Right ventricle myocardium inferior (tissue), 1 donor: ENCODE measurements at places on chromosomes 16 and 17.
A peak's percentile ranks its signal among the peaks of the same experiment; 100 is the strongest.

DNA sequence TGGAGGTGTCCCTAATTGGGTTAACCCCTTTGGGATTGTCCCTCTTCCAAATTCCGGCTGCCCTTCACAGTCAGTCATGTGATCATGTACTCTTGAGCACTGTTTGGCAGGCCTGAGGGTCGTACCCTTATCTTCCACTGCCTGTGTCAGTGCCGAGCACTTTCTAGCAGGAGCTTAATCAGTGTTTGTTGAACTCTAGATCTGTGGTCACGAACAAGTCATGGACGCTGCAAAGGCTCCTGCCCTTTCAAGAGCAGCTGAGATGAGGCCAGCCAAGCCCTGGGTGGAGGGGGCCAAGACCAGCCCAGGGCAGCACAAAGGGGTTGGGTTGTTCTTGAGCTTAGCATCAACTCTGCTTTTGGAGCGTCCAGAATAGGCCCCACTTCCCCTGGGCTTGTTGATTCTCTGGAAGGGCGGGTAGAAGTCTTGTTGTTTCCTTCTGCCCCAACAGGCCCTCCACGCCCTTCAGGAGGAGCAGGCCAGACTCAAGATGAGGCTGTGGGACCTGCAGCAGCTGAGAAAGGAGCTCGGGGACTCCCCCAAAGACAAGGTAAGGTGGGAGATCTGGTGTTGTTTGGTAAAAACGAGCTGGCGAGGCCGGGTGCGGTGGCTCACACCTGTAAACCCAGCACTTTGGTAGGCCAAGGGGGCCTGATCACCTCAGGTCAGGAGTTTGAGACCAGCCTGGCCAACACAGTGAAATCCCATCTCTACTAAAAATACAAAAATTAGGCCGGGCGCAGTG, 5.3 kb downstream of the IFI35 start:
- DNase-seq, result no peak

- no peak for DNase-seq
Observed at GRCh38 chr16:84341528-84342295, 26.6 kb upstream of the ATP2C2 start.

DNA sequence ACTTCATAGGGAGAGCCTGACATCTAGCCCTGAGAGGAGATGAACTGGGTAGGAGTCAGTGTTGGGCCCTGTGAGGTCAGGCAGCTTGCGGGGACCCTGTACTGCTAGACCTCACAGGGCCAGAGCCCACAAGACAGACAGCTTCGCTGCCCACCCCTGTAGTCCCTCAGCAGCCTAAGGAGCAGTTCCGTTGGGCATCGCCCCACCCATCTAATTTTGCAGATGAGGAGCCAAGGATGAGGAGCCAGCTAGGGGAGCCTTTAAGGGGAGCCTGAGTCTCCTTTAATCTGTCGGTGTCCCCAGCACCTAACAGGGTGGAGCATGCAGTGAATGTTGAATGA, 755 bp upstream of the TUFM start:
- DNase-seq, result no peak

- peak; percentile 100 for DNase-seq
Observed at GRCh38 chr16:22190081-22190775, 15.8 kb upstream of the EEF2K start.

DNA sequence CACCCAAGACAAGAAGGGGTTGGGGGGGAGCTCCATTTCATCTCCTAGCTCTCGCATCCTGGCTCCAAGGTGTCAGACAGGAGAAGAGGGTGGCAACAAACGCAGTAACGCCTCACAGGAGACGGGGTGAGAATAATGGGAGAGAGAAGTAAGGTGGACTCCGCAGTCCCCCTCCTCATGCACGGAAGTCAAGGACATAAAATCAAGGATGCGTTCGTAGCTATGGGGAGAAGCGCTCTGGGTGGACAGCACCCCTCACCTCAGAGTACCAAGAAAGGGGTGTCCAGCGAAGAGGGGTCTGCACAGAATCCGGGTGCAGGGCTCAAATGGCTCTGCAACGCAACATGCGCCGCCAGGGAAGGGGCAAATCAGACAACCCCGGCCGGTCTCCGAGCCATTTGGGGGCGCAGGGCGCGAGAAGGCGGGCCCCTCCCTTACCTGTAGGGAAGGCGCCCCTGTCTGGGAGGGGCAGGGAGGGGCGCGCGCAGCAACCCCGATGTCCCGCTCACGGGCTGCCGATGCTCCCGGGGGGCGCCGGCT, 555 bp downstream of the HDAC5 start:
- no peak for DNase-seq

- DNase-seq, result no peak
Observed at GRCh38 chr17:38620551-38621277, 15.0 kb upstream of the SRCIN1 start.

- peak; percentile 90 for DNase-seq
Observed at GRCh38 chr17:79991140-79991923, 44.3 kb downstream of the TBC1D16 start.

GRCh38 chr16:2985462-2985861, 5.2 kb upstream of the PKMYT1 start:
- DNase-seq, result no peak

DNA sequence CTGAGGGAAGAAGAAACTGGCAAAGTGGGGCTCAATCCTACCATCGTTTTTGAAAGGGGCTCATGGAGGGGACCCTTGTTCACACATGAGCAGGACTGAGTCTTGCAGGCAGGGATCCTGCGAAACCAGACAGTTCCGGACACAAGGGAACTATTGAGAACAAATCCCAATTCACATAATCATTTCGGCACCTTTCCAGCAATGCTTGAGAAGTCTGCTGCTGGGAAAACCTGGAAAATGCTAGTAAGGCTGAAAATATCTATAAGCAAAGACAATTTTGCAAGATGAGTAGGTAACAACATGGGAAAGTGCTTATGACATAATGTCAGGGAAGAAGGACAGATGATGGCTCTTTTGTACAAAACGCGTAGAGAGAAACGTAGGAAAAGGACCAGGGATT, 52.1 kb upstream of the BPTF start:
- no peak for DNase-seq

- DNase-seq, result no peak
Observed at GRCh38 chr17:9386401-9386800, 189.2 kb downstream of the STX8 start.

- DNase-seq, result no peak
Observed at GRCh38 chr17:44439168-44439567, 49.7 kb upstream of the ITGA2B start.

GRCh38 chr17:16439303-16439791, 24.0 kb downstream of the TRPV2 start:
- no peak for DNase-seq

GRCh38 chr16:12255919-12256665, 279.6 kb downstream of the SNX29 start:
- no peak for DNase-seq

GRCh38 chr17:76879254-76879653, 11.1 kb downstream of the MGAT5B start:
- DNase-seq, result no peak

GRCh38 chr17:29250666-29251065, 4.0 kb downstream of the CRYBA1 start:
- no peak for DNase-seq

- peak; percentile 83 for DNase-seq
Observed at GRCh38 chr16:19907161-19907992, 22.7 kb upstream of the GPRC5B start.

- DNase-seq, result no peak
Observed at GRCh38 chr17:35390156-35390555, 16.7 kb upstream of the SLFN11 start.

DNA sequence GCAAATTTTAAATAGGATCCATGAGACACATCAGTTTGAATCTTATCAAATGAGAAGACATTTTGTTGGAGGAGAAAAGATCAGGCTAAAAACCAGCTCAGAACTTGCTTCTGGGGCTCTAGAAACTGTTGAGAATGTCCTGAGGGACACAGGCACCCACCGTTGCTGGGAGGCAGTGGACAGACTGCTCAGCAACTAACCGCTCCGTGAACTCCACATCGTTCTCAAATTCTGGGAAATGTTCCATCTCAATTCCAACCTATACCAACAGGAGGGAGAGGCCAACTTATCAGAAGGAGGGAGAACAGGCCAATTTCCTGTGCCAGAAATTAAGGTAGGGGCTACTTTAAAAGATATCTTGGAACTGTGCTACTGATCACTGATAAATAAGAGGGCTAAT, 8.3 kb downstream of the TAT start:
- no peak for DNase-seq

DNA sequence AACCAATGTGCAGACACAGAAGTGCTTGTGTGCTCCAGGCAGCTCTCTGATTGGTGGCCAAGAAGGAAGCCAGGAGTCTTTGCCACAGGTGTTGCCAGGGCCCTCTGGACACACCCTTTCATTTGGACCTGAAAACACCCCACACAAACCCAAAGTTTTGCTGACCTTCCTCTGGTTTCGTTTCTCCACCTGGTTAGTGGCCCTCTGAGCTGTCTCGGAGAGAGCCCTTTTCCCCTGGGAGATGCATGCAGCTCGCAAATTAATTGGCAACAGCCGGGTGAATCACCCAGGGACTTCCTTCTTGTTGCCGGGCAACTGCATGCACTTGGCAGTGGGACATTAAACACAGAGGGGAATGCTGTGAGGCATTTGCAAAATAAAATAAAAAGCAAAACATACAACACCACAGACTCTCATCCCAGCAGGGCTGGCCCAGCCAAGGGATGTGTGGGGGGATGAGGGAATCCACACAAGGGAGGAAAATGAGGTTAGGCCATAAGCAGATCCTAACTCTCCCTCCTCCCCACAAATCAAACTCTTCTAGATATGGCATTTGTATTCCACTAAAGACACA, 286.6 kb downstream of the SOX9 start:
- no peak for DNase-seq

DNA sequence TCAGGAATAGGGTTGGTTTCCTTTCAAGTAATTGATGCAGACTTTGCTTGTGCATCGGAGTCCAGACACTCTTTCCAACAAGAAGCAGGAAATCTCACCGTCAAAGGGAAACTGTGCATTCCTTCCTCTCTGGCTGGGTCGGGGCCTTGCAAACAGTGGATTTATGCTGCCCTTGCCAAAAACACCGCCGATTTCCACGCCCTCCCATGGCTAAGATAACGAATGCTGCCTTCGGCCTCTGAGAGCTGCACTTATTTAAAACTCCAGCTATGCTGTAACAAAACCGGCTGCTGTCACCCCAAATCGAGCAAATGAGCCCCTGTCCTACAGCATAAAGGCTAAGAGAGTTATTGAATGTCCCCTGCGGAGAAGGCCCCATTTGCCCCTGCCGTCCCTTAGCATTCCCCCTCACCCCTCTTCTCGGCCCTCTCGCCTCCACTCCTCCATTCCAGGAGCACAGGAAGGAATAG, 275.5 kb upstream of the IRX5 start:
- no peak for DNase-seq

DNA sequence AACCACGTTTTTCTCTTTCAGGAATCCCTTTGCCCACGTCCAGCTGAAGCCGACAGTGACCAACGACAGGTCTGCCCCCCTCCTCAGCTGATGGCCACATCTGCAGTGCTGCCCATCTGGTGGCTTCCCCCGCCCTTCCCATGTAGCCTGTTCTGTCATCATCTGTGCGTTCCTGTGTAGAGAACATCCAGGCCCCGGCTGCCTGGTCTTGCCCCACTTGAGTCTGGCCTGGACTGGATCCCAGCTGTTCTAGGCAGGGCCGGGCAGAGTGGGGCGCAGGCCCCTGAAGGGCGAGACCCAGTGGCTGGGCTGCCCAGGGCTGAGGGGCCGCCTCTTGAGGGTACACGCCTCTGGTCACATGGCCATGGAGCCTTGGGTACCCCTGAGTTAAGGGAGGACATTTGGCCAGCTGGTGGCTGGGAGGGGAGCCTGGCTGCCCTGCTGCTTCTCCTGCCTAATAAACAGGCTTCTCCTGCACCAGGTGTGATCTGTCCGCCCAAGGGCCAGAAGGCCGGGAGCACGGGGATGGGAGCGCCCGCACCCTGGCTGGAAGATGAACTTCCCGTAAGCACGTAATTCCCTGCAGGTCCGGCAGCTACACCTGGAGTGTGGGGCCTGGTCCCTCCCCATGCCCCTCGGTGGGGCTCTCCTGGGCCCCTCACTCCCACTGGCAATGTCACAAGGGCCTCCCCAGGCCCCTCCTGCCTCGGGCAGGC, 49.4 kb upstream of the PVALEF start:
- no peak for DNase-seq

- no peak for DNase-seq
Observed at GRCh38 chr17:20929334-20929733, 113.5 kb downstream of the USP22 start.

- no peak for DNase-seq
Observed at GRCh38 chr16:11308493-11309283, 27.6 kb upstream of the PRM1 start.

DNA sequence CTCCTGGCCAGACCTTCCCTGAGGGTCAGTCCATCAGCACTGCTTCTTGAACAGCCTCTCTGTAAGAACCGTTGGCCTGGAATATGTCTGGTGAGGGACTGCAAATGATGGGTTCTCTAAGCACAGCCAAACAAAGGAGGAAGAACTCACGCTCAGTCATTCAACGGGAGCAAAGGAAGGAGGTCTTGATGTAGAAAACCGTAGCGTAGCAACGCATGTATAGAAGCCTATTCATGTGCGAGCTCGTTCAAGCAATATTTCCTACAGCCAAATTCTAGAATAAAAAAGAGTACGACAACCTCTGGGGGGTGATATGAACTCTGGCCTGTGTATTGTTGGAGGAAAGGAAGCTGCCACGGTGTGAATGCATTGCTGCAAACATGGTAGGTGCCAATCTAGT, 64.2 kb downstream of the RGS9 start:
- DNase-seq, result no peak

- DNase-seq, result no peak
Observed at GRCh38 chr17:2304931-2305330, 1.2 kb downstream of the SRR start.

DNA sequence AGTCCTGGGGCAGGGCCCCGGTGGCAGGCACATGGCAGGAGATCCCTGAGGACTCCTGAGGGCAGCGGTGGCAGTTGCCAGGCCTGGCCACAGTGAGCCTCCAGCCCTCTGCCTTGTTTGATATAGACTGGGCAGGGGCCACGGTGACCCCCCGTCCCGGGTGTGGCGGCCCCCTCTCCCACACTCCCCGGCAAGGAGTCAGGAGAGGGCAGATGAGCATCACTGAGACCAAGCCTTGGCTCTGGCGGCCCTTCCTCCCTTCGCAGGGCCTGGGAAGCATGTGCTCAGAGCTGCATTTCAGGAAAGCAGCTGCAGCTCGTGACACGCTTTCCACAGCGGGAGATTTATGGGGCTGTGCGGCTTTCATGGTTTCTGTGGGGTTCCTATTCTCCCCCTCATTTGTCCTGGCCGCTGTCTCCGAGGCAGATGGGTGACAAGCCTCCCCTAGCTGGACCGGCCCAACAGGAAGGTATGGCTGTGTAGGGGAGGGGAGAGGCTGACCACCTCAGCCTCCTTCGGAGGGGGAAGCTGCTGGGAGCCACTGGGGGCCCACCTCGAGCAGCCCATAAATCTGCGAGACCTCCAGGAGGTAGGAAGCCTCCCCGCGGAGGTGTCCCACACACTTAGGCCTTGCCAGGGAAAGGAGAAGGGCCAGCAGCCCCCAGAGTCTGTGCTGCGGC, 211.4 kb downstream of the NTN1 start:
- DNase-seq, result peak; percentile 43
